ENCODE measurements at places on chromosomes 4 and X.

GRCh38 chrX:7083468-7084396, 63.8 kb upstream of the STS start:
- DNase-seq = peak; percentile 58

DNA sequence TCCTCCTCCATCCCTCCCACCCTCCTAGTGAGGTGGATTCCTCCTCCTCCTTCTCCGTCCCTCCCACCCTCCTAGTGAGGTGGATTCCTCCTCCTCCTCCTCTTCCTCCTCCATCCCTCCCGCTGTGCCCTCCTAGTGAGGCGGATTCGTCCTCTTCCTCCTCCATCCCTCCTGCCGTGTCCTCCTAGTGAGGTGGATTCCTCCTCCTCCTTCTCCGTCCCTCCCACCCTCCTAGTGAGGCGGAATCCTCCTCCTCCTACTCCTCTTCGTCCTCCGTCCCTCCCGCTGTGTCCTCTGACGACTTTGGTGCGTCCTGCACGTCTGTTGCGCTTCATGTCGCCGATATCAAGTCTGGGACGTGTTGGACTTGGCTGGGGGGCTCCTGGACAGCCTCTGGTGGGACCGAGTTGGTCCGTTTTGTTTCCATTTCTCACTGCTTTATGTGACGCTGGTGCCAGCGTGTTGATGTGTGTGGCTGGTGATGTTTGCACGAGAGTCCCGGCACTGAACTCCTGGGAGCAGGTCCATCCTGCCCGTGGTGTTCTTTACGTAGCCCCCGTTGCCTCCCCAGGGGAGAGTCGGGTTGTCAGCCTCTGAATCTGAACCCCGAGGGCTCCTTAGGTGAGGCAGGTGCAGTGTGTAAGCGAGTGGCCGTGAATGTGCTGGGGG, 5.4 kb downstream of the AKAP17A start:
- no peak for DNase-seq

GRCh38 chr4:100590325-100590724, 72.5 kb upstream of the EMCN start:
- DNase-seq = no peak

- DNase-seq = no peak
Measured at GRCh38 chr4:168631241-168632162, 134.7 kb downstream of the PALLD start.

DNA sequence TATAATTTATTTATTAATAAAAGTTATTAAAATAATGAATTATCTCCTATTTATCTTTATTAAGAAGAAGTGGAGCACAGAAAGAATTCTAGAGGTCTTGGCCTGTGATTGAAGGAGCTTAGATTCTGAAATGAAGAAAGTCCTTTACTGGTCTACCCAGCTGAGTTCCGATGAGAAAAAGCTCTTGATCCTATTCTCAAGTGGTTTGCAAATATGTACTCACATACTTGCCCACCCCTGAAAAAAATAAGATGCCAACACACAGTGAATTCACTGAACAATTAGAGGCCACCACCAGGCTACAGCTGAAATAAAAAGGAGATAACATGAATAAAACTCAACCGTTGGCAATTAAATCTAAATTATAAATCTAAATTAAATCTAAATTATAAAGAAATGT, 253.4 kb downstream of the MAPK10 start:
- DNase-seq = no peak

- DNase-seq = no peak
Measured at GRCh38 chr4:184115399-184115798, 102.3 kb downstream of the ENPP6 start.

- DNase-seq = no peak
Measured at GRCh38 chr4:183241322-183241640, 78.8 kb downstream of the CLDN22 start.

All from stimulated activated CD4-positive, alpha-beta T cell treated with anti-CD3 and anti-CD28 coated beads, Interleukin-15, amount 100 ng/mL, for 48 hours (primary cell).